ENCODE measurements at places on chromosomes 16 and 17.
A peak's percentile ranks its signal among the peaks of the same experiment; 100 is the strongest.

GRCh38 chr17:49519781-49520180 is 24.7 kb downstream of the NGFR start:
- DNase-seq = peak; percentile 41

- DNase-seq = no peak
These were observed 818 bp upstream of the CBX8 start for GRCh38 chr17:79797492-79798298.

DNA sequence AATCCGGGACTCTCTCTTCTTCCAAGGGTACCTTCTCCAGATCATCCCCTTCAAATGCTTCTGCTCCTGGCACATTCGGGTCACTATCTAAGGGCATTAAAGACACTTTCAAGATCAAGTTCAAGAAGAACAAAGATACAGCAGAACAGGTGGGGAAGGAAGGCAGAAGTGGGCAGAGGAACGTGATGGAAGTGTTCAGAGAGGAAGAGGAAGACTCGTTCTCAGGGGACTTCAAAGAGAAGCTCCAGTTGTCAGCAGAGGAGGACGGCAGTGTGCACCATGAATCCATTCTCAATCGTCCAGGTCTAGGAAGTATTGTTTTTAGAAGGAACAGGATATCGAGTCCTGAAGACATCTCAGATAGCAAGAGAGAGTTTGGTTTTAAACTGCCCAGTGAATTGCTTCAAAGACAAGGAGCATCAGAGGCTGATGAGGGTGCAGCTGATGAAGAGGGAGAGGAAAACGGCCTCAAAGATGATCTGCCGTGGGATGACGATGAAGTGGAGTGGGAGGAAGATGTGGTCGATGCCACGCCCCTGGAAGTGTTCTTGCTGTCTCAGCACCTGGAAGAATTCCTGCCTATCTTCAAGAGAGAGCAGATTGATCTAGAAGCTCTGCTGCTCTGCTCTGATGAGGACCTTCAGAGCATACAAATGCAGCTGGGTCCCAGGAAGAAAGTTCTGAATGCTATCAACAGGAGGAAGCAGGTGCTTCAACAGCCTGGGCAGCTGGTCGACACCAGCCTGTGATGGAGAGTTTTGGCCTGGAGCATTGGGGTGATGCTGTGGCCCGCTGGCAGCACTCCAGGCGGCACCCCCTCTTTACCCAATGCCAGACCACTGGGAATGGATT is 16.8 kb downstream of the ANKS4B start:
- DNase-seq = no peak

DNA sequence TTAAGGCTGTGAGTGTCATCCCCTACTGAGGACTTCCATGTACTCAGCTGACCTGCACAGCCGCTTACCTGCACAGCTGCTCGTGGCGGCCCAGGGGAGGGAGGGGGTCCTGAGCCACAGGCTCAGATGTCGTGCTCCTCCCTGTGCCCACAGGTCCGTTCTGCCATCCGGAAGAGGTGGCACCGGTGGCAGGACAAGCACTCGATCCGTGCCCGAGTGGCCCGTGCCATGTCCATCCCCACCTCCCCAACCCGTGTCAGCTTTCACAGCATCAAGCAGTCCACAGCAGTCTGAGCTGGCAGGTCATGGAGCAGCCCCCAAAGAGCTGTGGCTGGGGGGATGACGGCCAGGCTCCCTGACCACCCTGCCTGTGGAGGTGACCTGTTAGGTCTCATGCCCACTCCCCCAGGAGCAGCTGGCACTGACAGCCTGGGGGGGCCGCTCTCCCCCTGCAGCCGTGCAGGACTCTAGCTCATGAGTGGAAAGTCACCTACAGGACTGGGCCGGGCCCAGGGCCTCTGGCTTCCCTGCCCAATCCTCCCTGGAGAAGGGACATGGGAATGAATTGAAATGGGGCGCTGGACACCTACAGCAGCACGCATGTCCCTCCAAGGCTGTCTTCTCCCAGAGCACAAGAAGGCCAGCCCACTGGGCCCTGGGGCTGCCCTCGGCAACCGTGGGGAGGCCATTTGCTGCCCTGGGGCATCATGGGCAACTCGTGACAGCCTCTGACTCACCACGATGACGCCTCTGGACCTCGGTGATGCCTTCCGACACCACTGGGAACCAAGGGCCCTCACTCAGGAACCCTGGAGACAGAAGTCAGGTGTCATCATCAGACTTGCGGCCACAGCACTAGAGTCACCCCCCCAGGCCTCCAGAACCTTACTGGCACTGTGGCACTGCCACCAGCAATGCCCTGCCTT is 9.9 kb upstream of the SPPL2C start:
- DNase-seq = no peak

DNA sequence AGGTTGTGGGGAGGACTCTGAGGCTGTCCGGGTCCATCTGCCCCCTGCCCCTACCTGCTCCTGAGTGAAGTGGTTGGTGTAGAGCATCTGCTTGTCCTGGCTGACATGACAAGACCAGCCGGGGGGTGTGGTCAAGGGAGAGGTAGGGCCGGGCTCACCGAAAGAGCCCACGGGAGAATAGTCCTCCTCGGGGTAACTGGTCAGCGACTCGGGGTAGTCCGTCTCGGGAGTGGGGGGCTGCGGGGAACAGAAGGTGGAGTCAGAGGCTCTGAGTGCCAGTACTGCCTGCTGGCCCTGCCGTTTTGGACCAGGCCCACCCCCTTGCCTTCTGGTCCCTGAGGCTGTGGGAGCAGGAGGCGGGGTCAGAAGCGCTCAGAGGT is 27.8 kb downstream of the ARHGAP27 start:
- no peak for DNase-seq

DNA sequence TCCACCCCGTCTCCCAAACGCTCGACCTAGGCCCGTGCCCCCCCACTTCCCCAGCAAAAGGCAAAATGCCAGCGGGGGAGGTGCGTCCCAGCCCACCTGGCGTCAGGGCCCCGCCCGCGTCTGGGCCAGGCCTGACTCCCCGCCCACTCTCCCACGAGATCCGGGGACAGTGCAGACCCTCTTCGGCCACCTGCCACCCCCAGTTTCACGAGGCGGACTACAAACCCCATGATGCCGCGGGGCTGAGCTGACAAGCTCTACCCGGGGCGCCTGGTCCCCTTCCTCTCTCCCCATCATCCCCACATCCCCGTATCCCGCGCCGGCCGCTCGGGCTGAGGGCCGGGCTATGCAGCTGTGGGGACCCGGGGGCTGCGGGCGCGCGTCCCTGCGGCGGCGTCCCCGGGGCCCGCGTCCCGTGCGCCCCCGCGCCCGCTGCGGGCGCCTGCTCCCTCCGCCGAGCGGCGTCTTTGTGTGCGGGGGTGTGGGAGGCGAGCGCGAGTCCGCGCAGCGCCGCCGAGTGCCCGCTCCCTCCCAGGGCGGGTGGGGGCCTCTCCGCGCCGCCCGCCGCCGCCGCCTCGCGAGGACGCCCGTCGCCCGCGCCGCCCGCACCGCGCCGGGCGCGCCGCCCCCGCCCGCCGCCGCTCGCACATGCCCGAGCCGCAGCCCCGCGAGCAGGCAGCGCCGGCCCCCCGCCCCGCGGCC is at the start of gene ANKRD13B:
Gene ANKRD13B (plus strand): TSS at position 283 of the 702 bp plus-strand sequence. CDS start 490 bp downstream, outside the sequence.
- DNase-seq = no peak

GRCh38 chr16:85078226-85078625 is 34.0 kb downstream of the CIBAR2 start:
- no peak for DNase-seq

- DNase-seq = no peak
These were observed 16.8 kb upstream of the PABPN1L start for GRCh38 chr16:88883117-88883895.

Data from ureter (tissue), 1 donor.